ENCODE measurements at places on chromosomes 5 and 9.
A peak's percentile ranks its signal among the peaks of the same experiment; 100 is the strongest.

- DNase-seq = no peak
These were observed 411.4 kb downstream of the KCTD16 start for GRCh38 chr5:144582066-144582465.

GRCh38 chr5:67063791-67064190, 132.8 kb downstream of the CD180 start:
- no peak for DNase-seq

- no peak for DNase-seq
These were observed 12.5 kb downstream of the TRIP13 start for GRCh38 chr5:905139-905642.

- no peak for DNase-seq
These were observed 30.7 kb upstream of the IRX1 start for GRCh38 chr5:3564827-3565518.

GRCh38 chr9:134474055-134474370, 147.8 kb downstream of the RXRA start:
- DNase-seq = peak; percentile 47

DNA sequence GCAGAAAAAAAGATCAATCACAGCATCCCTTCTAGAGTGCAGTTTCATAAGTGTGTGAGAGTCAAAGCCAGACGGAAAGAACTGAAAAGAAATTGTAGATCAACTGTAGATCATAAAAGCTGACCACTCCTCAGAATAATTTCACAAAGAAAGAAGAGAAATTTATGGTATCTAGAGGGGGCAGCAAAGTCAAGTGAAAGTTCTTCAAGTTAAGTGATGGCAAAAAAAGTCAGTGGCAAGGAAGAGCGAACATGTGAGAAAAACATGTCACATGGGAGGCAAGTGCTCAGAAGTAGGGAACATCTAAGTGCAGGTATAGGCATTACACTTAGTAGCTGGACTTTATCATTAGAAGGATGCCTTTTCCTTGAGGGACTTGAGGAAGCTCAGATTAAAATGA, 245.1 kb upstream of the ISL1 start:
- no peak for DNase-seq

- no peak for DNase-seq
These were observed 24.1 kb downstream of the CDK5RAP2 start for GRCh38 chr9:120555839-120556238.

DNA sequence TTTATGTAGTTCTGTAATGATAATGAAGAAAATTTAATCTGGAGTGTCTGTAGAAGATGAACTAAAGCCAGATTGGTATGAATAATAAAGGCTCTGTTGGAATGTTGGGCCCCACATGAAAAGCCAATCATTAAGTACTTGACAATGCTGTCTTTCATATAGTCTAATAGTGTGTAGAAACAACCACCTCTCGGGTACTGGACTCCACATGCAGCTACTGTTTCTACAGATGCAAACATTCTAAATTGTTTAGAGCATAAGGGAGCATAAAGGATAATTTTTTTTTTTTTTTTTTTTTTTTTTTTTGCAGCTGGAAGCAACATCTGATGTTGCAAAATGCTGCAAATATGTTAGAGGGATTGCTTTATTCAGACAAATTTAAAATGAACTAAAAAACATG, 354.3 kb downstream of the KCTD16 start:
- no peak for DNase-seq

All from AG20443 (cell line).